ENCODE measurements at places on chromosomes 6 and 20.
A peak's percentile ranks its signal among the peaks of the same experiment; 100 is the strongest.

GRCh38 chr6:24959319-24959718, 23.6 kb upstream of the RIPOR2 start:
- DNase-seq, result no peak

- DNase-seq, result no peak
Observed at GRCh38 chr20:32702706-32703425, 29.1 kb upstream of the C20orf203 start.

- no peak for DNase-seq
Observed at GRCh38 chr6:2868637-2869036, 27.0 kb upstream of the SERPINB1 start.

DNA sequence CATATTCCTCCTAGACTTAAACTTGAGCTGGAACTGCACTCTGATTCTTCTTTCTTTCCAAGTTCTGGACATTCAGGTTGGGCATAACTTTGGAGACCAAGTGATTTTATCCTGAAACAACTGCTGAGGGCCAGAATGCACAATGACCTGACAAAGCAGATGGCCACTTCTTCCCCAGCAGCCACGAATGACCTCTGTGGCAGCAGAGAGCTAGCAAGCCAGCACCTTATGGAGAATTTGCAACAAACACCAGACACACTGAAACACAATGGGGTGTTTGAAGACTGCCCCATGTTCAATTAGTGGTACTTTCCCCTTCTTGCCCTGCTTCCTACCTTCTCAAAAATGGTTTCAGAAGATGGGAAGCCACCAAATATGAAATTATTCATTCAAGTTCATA, 4.2 kb upstream of the TENT5A start:
- DNase-seq, result no peak

- DNase-seq, result no peak
Observed at GRCh38 chr20:52309181-52309580, 117.6 kb upstream of the ZFP64 start.

DNA sequence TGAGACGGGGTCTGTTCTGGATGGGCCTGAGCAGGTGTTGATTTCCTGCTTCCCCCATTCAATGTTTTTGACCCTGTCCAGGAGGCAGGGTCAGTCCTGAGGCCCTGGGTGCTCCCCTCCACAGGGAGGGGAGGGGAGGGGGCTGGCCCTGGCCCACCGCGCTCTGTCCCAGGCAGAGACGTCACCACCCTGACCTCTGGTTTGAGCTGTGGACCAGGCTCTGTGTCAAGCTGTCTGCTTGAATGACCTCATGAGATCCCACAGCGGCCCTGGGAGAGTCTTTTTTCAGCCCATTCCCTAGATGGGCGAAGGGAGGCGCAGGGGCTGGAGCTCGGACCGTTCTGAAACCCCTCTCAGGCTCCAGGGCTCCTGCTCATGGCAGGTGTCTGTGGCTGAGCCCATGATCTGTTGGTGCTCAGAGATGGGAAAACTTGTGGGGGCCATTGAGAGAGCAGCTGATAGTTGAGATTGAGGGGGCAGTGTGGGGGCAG, 8.9 kb upstream of the LKAAEAR1 start:
- no peak for DNase-seq

- no peak for DNase-seq
Observed at GRCh38 chr6:158907931-158908330, 88.8 kb upstream of the EZR start.

- DNase-seq, result peak; percentile 14
Observed at GRCh38 chr20:63309261-63310071, 16.5 kb downstream of the COL20A1 start.

- DNase-seq, result no peak
Observed at GRCh38 chr6:42735976-42736375, 9.9 kb downstream of the TBCC start.
